Posterior vena cava (tissue), 2 donors: ENCODE measurements at places on chromosomes 12 and 14. TPM values are rescaled to one million over a fixed set of nuclear protein-coding genes. Genes with fewer than 3 reads are reported as not detected.

DNA sequence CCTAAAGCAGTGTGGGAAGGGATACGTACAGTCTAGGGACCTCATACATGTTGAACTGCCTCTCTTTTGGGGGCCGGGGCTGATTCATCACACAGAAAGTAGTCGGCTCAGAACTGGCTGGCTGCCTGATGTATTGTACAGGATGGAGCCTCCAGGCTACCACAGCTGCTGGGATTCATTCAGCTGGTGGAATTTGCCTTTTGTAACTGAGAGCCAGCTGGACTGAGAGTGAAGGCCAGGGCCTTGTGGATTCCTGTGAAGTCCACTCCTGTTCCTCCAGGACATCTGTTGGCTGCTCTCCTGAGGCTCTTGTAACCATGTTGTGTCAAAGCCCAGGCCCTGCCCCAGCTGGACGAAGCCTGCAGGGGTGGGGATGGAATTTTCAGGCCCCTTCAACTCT lies 116.3 kb upstream of the PRICKLE1 start:
- peak; percentile 86 for DNase-seq

DNA sequence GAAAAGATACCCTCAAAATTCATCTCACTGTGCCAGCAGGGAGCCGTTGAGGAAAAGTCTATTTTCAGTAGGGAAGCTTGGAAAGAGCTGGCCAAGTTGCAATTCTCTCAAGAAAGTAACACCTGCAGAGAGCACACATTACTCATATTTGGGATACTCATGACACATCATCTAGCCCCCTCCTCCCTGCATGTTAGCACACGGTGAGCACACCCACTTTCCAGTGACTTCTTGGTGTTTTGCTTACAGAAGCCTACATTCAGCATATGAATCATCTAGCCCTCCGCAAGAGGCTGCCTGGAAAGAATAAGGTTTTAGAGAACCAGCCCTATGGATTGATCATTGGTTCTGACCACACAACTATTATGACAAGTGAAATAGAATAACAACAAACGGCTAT lies 124.5 kb downstream of the PTPRO start:
- no peak for DNase-seq

DNA sequence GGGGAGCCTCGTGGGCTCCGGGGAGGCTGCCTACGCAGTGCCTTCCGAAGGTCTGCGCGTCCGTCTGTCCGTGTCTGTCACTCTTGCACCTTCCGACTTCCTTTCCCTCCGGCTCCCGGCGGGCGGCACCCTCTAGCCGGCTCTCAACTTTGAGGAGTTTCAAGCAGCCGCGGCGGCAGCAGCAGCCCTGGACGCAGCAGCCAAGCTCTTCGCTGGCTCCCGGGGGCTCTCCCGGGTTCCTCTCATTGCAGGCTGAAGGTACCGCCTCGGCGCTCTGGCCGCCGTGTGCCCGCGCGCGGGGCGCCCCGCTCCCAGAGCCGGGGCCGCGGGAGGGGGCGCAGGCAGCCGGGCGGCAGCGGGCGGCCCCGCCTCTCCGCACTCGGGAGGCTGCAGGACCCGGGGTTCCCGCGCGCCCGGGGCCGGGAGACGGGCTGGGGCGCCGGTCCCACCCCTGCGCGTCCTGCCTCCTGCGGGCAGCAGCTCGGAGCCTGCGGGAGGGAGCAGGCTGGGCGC lies at the start of the genes AMIGO2 and PCED1B:
Gene AMIGO2 (minus strand): TSS at position 492 of the 513 bp plus-strand sequence. CDS start 957 bp downstream, outside the sequence.
Gene PCED1B (plus strand): TSS at position 154 of the 513 bp plus-strand sequence. CDS start 155,443 bp downstream, outside the sequence.
- DNase-seq = peak; percentile 94

GRCh38 chr14:67962215-67962644 lies 142.7 kb downstream of the RAD51B start:
- no peak for DNase-seq

- no peak for DNase-seq
Measured at GRCh38 chr14:60087668-60088067, 4.1 kb upstream of the PCNX4 start.

DNA sequence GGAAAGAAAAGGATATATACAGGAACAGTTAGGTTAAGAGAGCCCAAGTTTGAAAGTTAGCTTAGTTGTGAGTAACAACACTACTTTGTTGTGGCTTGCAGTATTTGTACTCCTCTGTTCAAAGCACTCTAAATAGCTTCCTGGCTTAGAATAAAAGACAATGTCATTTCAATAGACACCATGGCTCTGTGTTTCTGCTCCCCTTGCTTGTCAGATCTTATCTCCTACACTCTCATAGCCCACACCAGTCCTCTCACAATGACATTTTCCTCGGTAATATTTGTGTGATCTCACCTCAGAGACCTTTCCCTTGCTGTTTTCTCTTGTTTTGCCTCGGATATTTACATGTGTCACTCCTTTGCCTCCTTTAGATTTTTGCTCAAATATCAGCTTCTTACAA lies 418.4 kb downstream of the MDGA2 start:
- no peak for DNase-seq

GRCh38 chr12:106902053-106902452 lies 53.7 kb upstream of the TMEM263 start:
- DNase-seq = no peak

DNA sequence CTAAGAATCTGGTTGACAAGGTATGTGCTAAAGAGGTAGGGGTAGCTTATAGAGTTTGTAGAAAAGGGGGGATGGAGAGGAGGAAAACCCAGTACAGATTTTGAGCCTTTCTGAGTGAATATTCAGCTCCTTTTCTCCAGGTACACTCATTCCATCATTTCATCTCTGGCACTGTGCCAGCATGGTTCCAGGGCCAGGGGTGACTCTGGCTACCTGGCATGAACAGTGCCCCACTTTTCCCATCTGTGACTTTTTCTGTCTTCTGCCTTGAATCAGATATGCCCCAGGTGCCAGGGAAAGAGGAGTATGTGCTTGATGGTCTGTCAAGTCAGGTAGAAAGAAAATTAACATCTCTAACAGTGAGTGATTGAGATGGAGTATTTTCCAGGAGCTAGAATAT lies 175.7 kb downstream of the CACNA1C start:
- no peak for DNase-seq

- DNase-seq = no peak
Measured at GRCh38 chr12:83690465-83690864, 1003.8 kb downstream of the TMTC2 start.

DNA sequence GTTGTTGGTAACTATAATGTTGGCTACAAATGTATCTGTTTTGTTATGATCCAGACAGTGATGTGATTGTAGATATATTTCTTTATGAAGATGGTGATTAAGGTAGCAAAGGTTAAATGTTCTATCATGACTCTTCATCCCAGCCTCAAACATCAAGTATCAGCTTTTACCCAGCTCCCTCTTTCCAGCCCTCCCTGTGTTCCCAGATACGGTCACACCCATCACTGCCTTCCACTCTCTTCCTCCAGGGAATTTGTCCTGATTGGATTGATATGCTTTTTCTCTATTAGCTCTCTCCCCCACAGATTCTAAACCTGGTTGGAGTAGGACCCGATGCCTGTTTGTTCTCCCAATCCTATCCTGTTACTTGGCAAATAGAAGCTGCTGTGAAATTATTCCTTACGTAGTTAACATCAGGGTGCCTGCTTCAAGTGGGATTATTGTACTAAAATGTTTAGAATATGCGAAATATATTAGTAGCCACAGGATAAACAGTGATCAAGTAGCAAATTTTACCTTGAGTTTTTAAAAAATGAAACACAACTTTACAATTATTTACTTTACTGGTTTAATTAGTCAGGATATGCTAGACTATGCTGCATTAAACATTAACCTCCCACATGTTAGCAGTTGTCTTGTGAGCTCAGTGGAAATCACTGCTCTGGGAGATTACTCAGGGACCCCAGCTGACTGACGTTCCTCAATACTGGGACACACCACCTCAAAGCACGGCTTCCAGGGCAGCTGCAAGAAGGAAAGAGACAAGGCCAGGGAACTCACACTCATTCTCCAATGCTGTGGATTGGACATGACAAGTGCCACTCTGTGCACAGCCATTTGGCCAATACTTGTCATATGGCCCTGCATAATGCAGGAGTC lies 165.3 kb downstream of the ALX1 start:
- DNase-seq = no peak

DNA sequence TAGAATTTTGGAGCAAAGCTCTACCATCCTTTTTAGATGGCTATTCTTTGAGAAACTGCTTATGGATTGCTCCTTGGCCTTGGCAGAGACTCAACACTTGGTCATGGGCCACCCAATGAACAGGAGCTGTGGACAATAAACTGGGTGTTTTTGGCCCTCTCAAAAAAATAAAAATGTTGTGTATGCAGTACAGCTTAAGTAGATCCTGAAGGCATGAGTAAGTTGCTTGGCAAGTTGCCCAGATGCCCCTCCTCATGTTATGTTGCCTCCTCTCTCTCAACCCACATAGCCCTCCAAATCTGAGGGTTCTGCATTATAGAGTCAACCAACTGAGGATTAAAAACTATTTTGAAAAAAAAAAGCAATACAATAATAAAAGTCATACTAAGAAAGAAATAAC lies 124.9 kb downstream of the ATP23 start:
- DNase-seq = no peak

Gene METTL3
- total RNA-seq = 29.0 TPM

GRCh38 chr12:107564946-107565345 lies 120.7 kb upstream of the PWP1 start:
- no peak for DNase-seq

Gene CAPRIN2
- total RNA-seq = 24.0 TPM

- no peak for DNase-seq
Measured at GRCh38 chr14:53927171-53927570, 29.5 kb downstream of the BMP4 start.

DNA sequence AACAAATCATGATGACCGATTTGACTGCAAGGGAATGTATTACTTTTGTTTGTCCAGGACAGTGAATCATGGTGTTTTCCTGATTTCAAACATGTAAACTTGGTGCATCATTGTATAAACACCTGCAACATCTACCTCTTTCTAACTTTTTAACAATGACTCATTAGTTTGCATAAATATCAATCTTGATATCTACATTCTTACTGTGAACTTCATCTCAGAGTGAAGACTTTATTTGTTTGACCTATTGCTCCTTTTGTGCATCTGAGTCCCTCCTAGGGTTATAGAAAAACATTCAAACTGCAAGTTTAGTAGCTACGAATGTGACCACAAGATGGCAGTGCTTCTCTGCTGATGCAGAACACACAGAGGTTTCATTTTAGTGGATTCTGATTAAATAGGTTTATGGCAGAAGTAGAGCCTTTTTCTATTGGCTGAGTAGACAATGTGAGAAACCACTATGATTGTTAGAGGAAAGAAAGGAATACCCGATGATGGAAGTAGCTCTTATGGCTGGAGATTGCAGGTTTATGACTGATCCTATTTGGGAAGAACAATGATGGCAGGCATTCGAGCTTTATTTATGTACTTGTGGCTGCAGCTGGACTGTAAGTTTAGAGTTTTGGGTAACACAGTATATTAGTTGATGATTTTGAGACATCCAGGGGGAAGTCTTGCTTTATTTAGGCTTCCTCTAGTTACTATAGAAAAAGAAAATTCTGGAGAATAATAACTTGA lies 244.2 kb upstream of the OR4E1 start:
- no peak for DNase-seq

DNA sequence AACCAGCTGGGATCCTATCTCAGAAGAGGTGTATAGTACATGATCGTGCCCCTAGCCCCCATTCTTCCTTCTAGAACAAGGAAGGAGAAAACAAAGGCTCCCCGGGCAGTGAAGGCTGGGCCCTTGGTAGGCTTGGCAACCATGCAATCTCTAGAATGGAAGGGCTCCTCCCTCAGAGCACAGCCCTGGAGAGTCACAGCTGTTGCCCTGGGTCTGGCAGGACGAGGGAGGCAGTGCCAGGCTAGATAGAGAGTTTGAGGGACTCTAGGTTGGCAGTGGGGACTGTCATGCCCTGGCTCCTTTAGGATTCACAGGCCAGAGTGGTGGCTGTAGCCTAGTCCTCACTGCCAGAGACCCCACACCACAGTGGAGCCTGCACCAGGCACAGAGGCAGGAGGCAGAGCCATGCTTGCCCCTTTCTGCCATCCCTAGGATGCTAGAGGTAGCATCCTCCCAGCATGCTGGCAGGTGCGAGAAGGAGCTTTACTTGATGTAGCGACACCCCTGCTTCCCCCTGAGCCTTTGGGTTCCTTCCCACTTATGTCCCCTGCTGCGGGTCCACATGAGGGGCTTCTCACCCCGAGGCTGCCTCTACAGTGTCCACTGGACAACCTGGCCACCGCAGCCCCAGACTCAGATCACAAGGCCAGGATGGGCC lies 33.4 kb upstream of the CIPC start:
- DNase-seq = no peak
